ENCODE measurements at places on chromosomes 3 and 15.

- no peak for DNase-seq
Measured at GRCh38 chr3:57826245-57826951, 70.3 kb downstream of the SLMAP start.

DNA sequence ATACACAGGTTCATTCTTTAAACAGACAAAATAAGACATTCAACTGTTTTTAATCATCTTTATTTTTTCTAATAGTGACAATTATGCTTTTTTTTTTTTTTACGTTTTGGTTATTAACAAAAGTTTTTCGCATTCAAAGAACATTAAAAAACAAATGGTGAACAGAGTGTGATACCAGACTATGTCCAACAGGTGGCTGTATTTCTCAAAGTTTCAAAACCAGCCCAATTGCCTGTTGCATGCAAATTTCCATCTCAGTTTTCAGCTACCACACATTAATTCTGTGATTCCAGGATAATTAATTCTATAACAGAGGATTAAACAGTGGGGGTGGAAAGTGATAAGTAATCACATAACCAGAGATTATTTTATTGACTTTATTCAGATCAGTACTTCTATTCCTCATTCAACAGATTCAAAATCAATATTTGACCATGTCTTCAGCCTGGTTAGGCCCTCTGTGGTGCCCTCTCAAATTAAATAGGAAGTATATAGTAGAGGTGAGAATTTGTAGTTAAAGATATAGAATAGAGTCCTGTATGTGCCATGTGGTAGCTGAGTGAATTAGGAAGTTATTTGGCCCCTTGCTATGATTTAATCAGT is 122.2 kb upstream of the DCBLD2 start:
- DNase-seq, result peak; percentile 7

DNA sequence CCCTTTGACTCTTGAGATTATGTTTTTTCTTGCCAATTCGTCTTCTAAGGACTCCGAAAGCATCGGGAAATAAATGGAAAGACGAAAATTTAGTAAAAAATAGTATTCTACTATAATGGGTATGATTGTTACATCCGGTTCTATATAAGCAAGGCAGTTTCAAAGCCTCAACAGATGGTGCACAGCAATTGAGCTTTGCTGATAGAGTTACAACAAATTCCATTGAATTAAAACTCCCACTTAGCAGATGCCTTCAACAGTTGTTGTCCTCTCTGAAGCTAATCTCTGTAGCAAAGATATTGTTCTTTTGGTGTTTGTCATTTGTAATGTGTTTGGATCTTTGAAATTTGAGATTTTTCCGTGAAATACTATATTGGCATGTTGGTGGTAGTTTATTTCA is 16.1 kb upstream of the GHSR start:
- DNase-seq, result no peak

DNA sequence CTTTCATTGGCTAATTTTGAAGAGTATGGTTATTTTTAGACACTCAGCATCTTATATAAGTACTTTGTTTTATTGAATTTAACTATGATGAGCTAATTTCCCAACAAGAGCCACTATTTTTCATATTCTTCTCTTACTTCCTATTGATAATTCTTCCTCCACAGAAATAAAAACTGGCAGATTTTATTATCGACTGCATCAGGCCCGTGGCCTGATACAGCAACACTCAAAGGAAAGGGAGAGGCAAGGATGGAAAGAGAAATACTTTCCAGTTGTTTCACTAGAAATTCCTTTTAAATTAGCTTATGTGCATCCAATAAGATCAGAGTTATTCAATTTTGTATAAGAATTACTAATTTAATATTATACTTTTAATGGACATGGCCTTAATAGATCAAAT is 886.3 kb downstream of the ROBO1 start:
- DNase-seq, result no peak

DNA sequence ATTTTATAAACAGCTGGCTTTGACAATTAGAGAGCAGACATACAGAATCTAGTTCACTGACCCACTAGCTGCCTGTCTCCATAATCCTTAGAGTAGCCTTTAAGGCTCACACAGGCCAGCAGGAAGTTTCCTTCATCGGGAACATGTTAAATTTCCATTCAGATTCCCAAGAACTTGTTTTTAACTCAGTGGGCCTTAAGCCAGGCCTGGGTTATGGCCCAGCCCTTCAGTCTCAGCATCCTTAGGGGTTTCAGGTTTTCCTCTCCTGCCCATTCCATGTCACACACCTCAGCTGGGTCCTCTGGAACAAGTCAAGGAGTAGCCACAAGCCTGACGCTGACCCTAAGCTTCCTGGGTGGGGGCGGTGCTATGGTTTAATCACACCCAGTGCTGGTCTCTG is 15.0 kb downstream of the CDAN1 start:
- no peak for DNase-seq

DNA sequence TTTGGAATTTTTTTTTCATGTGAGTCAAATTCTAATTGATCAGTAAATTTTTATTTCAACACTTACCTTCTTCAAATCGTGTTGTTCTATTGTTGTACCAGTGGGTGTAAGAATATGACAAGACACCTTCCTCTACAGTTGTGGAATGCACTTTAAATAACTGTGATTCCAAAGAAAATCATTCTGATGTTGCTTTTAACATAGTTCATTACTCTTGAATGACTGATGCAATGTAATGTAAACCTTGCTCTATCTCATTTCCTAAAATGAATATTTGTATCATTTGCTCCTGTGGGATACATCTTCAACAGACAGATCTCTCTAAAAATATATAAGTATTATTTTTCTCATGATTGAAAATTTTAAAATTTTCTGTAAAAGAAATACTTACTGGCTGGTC is 313.4 kb downstream of the RBMS3 start:
- DNase-seq, result no peak

Measured in hepatic stellate cell (primary cell).